Left colon (tissue), 2 donors: ENCODE measurements at places on chromosomes 11 and 22. TPM values are rescaled to one million over a fixed set of nuclear protein-coding genes. Genes with fewer than 3 reads are reported as not detected.

Gene FCHSD2
- total RNA-seq: 22.1 TPM

Gene SAA4
- total RNA-seq: not detected

Gene IGLL1
- not detected for total RNA-seq

Gene PKNOX2
- total RNA-seq: 1.5 TPM

Gene TSGA10IP
- not detected for total RNA-seq

Gene TBCEL
- 12.9 TPM for total RNA-seq

Gene MS4A2
- total RNA-seq: 0.55 TPM

Gene IGLL5
- 40.7 TPM for total RNA-seq

Gene UEVLD
- total RNA-seq: 36.3 TPM

Gene SCGB1C1
- not detected for total RNA-seq

Gene DDX17
- total RNA-seq: 349 TPM

Gene SMC1B
- not detected for total RNA-seq
